ENCODE measurements at places on chromosomes 13 and 19.

GRCh38 chr13:22212576-22212975, 541.7 kb downstream of the FGF9 start:
- no peak for DNase-seq

- DNase-seq: no peak
These were observed 7.2 kb downstream of the ZNF296 start for GRCh38 chr19:45069056-45069455.

GRCh38 chr13:80116107-80116506, 224.8 kb downstream of the SPRY2 start:
- peak; percentile 71 for DNase-seq

DNA sequence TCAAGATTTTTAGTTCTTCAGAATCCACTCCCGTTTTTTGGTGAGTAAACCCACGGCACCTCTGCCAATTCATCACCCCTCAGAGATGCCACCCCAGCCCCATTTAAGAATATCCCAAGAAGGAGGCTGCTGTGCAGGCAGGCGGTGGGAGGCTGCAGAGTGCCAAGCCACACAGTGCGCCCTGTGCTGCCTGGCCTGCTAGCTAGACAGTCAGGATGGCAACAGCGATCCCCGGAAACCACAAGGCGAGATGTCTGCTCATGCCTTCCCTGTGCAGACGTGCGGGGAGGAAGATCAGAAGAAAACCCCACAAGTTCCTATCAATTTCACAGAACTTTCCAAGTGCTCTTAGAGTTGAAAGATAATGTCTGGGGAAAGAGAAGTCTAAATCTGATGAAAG, 64.8 kb upstream of the GPR183 start:
- DNase-seq: no peak

DNA sequence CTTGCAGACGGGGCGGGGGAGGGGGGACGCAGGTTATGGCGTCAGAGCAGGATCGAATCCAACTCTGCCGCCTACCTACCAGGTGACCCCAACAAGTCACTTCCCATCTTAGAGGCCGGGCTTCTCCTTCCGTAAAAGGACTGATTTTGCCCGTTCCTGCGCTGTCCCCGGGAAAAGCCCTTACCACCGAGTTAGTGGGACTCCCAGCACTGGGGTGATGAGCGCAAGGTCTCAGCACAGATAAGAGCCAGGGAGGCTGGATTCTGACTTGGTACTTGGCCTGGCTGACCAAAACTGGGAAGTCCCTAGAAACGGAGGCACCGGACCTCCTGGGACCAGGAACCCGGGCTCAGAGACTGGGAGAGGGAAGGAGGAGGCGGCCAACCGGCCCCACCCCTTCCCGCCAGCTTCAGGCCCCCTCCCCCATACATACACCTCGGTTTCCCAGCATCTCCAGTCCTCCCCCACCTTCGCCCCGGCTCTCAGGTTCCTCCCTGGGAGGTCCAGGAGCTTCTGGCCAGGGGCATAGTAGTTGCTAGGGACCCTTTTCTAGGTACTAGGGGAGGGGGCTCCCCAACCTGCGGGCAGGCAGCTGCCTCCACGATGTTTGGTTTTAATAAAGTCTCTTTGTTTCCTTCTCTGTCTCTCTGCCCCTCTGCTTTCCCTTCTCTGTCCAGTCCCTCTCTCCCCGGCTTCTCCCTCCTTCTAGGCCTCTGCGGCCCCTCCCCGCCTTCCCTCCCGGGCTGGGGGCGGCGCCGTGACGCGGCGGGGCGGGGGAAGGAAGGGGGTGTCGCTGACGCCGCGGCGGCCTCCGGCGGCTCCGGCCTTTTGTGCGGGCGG, at the start of gene GRAMD1A:
Gene GRAMD1A (plus strand): TSS at position 826 of the 840 bp plus-strand sequence. CDS start 156 bp downstream, outside the sequence.
- peak; percentile 81 for DNase-seq

DNA sequence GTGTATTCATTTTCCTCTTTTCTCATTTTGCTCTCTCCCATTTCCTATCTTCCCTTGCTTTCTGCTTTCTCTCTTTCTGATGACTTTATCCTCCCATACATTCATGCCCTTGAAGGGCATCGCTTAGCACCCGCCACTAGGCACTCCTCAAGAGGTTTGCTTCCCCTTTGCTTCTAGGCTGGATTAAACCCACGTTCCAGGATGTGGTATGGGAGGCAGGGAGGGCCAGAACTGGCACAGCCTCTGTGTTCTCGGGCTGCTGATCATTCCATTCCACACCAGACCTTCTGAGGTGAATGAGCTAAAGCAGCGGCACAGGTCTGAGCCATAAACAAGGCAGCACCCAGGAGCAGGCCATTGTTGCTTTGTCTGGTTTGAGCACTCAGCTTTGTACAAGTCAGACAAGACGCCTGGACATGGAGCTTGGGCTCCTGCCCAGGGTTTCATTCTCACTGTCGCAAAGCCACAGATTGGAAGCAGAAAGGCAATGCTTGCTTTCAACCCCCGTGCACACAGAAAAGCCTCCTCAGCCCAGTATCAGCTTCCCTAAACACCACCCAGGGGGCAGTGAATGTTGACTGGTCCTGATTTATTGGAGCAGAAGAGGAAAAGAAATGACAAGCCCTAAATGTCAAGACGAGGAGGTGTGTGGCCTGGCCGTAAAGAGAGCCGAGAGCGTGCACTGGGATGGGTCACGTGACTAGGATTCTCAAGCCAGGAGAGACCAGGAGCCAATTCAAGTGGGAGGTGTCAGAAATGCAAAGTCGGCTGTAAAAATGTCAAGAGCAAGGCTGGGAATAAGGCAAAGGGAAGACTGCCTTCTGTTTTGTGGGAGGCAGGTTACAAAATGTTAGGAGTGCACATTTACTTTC, 218.0 kb upstream of the SERP2 start:
- DNase-seq: peak; percentile 77

- DNase-seq: no peak
These were observed 956 bp upstream of the KLK4 start for GRCh38 chr19:50912102-50912599.

DNA sequence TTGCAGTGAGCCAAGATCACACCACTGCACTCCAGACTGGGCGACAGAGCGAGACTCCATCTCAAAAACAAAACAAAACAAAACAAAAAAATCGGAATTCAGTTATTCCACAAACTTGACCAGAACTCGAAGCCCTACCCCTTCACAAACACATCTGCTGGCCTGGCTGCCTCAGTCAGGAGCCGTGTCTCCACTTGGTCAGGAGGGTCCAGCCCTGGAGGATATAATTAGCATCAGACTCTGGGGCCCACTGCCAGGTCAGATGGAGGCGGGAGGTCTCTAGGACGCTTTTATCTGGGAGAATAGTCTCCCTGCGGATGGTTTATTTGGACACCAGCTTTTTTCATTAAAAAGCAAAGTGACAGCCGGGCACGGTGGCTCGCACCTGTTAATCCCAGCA, 8.0 kb downstream of the ELL start:
- no peak for DNase-seq

DNA sequence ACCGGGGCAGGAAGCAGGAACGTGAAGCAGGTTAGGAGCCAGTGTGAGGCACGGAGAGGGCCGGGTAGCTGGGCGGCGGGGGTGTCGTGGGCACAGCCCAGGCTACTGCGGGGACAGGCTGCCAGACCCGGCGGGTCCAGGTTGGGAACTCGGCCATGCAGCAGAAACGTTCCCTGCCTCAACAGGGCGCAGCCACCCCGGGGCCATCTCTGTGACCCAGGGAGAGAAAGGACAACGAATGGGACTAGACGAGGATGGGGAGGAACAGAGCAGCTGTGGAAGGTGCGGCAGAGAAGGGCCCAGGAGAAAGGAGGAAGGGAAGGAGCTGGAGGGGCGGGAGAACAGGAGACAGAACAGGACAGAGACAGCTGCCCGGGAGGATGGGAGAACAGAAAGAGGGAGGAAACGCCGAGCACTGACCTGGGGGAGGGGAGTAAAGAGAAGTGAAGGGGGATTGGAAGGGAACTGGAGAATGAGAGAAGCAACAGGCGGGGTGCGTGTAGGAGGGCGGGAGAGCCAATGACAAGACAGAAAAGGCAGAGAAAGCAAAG, 12.9 kb upstream of the GARIN5A start:
- no peak for DNase-seq

Data from spinal cord (tissue), 10 donors.